ENCODE measurements at places on chromosomes 5 and 9.

DNA sequence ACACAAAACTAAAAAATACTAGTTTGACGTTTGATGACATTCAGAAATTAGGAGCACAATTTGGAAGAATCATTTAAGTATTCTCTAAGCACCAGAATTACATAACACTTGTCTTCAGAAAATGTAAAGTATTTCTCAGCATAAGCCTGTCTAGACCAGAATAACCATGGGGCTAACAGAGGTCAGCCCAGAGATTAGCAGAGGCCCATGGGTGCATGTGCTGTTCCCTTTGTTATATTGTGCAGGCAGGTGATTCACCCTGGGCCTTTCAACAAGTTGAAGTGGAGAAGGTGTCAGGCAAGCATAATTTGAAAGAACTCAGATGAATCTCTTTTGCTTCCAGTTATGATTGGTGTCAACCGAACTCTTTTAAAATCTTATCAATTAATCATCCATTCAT, 227.9 kb downstream of the LURAP1L start:
- no peak for DNase-seq

- DNase-seq = no peak
These were observed 133.1 kb downstream of the GABBR2 start for GRCh38 chr9:98575379-98576346.

DNA sequence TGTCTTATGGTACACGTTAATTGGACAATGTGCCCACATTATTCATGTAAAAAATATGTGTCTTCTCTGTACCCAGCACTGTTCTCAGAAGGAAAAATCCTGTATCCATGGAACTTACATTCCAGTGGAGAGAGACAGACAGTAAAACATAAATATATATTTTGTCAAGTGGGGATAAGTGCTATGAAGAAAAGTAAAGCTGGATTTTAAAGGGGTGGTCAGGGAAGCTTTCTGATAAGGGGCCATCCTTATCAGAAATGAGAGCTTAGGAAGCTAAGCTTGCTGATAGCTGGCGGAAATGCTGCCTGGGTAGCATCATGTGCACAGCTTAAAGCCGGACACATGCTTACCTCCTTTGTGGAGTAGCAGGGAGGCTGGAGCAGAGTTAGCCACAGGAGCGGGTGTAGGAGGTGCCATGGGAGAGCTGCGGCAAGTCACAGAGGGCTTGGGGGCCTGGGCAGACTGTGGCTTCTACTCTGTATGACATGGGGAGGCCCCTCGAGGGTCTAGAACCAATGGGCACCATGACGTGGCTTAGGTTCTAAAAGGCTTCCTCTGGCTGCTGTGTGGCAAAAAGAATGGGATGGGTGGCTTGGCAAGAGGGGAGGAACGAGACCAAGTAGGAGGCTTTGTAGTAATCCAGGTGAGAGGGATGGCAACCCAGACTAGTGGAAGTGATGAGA, 141.7 kb downstream of the FGF1 start:
- no peak for DNase-seq

DNA sequence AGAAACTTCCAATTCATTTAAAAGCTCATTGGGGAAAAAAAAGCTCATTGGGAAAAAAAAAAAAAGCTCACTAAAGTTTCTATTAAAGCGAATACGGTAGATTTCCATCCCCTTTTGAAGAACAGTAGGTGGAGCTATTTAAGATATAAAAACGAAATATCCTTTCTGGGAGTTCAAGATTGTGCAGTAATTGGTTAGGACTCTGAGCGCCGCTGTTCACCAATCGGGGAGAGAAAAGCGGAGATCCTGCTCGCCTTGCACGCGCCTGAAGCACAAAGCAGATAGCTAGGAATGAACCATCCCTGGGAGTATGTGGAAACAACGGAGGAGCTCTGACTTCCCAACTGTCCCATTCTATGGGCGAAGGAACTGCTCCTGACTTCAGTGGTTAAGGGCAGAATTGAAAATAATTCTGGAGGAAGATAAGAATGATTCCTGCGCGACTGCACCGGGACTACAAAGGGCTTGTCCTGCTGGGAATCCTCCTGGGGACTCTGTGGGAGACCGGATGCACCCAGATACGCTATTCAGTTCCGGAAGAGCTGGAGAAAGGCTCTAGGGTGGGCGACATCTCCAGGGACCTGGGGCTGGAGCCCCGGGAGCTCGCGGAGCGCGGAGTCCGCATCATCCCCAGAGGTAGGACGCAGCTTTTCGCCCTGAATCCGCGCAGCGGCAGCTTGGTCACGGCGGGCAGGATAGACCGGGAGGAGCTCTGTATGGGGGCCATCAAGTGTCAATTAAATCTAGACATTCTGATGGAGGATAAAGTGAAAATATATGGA, at the start of gene PCDHGA12:
PCDHGA12 (plus strand) TSS at position 176 of the 782 bp plus-strand sequence; CDS start at position 429, 253 bp downstream.
- no peak for DNase-seq

GRCh38 chr9:138112090-138112748, 234.6 kb downstream of the CACNA1B start:
- no peak for DNase-seq

DNA sequence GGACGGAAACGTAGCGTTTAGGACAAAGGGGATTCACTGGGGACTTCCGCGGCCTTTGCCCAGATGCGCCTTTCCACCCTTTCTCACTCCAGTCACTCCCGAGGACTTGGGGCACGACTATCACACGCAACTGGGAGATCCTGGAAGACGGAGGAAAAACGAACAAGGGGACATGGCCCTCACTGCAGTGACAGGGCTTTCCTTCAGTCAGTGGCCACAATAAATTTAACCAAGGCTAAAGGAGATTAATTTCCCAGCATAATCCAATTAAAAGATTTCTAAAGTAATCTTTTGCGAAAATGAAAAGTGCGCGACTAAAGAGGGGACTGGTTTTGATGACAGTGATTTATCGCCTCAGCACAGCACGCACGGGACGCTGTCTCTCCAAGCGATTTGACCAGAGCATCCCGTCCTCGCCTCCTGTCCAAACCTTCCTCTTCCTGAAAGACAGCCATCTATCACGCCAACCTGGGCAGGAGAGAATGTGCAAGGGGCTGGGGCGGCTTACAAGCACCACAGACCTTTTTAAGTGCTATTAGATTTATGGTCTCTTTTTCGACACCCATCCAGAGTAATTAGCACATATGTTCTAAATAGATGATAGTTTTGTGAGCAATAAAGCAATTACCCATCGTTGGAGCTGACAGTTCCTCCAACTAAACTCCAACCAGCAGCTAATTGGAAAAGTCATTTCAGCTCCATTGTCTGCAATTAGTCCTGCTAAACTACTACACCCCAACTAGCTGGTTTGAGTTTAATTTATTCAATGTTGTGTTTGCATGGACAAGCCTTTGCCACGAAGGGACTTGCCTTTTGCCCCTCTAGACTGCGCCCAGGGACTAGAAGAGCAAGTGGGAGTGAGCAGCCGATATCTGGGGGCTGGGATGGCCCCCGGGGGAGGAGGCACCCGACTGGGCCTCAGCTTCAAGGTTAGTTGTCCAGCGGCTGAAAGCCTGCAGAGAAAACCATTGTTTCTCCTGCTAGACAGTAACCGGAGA, 7.4 kb downstream of the NR2F1-AS1 start:
- no peak for DNase-seq

- DNase-seq = no peak
These were observed at the start of gene CCNO for GRCh38 chr5:55232985-55233928. Gene CCNO, minus strand, starts transcription at chr5:55233608. Its CDS starts 85 bp downstream, at chr5:55233523.

DNA sequence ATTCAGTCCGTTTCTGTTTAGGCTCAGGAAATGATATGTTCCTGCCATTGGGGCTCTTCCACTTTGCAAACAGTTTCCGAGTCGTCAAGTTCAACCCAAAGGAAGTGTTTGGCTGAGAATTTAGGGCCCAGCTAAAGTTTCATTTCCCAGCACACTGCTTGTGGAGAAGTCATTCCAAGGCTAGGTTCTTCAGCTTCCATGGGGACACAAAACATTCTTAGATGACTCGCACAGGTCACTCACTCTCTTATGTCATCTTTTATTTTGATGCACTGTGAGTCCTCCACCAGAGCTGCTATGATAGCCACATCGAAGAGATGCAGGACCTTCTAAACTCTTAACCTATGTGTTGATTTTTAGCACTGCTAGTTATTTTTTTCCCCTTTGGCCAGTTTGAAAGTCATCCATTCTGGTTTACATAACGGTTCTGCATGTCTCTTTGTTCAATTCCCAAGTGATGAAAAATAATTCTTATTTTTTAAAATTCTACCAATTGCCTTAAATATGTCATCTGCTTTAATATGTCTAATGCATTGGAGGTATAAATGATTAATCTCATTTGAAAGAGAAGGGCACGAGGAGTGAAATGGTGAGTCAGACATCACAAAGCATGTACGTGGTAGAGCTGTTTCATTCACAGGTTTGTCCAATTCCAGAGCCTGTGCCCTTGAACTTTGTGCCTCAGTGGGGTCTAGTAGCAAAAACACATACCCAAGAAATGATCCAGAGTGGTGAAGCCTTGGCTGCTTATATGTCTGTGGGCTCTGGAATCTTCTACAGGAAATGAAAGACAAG, 84.3 kb downstream of the ZNF462 start:
- no peak for DNase-seq

DNA sequence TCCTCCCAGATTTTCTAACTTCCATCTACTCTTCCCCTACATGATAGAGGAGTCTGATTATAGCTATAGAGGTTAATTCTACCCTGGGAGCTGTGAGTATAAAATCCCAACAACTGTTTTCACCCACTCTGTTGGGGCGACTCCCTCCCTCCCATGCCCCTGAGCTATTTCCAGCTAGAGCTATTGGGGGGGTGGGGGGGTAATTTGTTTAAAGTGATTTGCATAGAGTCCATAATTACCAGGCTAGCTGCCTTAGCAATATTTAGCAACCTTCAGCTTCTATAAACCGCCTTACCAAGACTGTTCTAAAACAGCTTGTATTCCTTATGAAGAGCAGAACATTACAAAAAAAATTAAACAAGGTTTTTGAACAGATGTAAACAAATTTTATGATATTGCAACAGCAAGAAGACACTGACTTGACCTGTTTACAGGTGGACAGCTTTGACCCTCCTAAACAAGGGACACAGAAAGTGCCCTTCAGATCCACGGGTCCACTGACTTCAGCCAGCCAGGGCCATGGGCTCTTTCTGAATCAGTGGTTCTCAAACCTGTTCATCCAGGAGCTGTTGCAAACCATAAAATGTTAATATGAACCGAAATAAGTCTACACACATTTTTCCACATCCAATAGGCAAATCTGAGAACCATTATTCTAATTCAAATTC, 98.2 kb downstream of the OTULIN start:
- no peak for DNase-seq

- no peak for DNase-seq
These were observed 33.5 kb upstream of the FST start for GRCh38 chr5:53446908-53447307.

- no peak for DNase-seq
These were observed 253 bp downstream of the SLC12A2 start for GRCh38 chr5:128083811-128084227.

DNA sequence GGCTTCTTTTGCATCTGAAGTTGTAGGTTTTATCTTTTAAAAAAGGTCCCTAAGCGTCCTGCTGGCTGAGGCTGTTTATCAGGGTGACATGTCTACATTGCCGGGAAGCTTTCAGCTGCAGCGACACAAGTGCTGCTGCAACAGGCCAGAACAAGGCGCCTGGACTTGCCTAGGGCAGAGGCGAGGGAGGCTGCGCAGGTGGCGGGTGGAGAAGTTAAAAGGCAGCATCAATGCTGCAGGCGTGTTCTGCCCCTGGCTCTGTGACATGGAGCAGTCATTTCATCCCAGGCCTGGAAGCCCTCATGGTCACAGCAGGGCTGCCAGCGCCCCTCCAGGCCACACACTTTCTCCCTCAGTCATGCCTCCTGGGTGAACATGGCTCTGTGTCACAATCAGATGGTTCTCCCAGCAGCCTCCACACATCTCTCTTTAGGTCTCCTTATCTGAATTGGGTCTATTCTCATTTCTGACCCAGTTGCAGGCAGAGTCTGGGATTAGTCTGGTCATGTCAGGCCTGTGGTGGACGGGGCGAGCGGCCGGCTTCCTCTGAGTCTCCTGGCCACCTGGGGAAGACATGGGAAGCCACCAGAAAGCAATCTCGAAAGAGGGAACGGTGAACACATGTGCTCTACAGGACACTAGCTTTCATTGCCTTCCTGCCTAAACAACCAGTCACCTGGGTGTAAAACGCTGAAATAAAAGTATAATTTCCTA, 41.3 kb downstream of the IRX2 start:
- no peak for DNase-seq

GRCh38 chr5:68504306-68504705, 288.8 kb downstream of the PIK3R1 start:
- no peak for DNase-seq

DNA sequence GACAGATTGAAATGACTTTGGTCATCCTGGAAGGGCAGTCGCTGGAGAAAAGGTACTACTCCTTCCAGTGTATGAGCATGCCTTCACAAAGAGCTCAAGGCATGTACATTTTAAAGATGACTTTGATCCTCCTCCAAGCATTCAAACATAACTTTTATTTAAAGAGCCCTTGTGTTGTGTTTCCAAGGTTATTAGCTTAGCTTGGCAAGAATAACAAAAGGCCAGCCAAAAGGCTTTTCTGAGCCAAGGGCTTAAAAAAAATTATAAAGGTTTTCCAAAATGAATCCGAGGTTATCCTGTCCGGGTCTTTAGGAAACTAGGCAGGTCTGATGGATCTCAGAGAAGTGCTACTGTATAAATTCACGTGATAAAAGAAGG, 71.0 kb upstream of the PLPP6 start:
- no peak for DNase-seq

GRCh38 chr5:14665101-14665822, 744 bp downstream of the OTULIN start:
- no peak for DNase-seq

- no peak for DNase-seq
These were observed 32.0 kb downstream of the PAM start for GRCh38 chr5:102787134-102787533.

DNA sequence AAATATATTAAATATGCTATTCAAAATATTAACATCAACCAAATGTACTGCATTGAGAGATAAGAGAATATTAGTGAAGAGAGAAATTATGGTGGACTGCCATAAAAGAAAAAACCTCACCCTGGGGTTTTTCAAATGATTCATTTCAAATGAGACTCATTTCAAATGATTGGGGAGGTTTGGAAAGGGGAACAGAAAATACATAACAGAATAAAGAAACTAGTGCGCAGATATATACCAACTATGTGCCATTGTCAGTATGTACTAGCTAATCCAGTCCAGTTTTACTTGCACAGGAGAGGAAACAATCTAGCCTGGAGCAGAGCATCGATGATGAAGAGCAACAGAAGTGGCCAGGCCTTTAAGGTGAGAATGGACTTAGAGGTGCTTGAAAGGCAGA, 651.6 kb upstream of the RORB start:
- no peak for DNase-seq

All from stimulated activated CD8-positive, alpha-beta memory T cell treated with anti-CD3 and anti-CD28 coated beads, Interleukin-2, amount 100 ng/mL, for 1 hour (primary cell).